ENCODE measurements at places on chromosomes 16 and 17.

DNA sequence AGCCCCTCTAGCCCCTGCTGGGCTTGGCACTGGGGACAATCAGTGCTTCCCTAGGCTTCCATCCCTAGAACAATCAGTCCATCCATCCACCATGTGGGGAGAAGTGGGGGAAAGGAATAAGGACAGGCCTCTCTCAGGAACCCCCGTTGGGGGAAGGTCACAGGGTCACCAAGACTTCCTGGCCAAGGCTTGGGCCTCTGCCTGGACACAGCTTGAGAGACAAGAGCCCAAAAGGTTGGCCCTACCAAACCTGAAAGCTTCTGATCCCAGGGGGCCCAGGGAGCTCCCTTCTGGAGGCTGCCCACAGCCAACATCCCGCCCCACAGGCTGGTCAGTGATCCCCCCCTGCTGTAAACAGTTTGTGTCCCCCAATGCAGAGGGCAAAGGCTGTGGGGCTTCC lies 16.2 kb upstream of the MTMR4 start:
- no peak for DNase-seq

DNA sequence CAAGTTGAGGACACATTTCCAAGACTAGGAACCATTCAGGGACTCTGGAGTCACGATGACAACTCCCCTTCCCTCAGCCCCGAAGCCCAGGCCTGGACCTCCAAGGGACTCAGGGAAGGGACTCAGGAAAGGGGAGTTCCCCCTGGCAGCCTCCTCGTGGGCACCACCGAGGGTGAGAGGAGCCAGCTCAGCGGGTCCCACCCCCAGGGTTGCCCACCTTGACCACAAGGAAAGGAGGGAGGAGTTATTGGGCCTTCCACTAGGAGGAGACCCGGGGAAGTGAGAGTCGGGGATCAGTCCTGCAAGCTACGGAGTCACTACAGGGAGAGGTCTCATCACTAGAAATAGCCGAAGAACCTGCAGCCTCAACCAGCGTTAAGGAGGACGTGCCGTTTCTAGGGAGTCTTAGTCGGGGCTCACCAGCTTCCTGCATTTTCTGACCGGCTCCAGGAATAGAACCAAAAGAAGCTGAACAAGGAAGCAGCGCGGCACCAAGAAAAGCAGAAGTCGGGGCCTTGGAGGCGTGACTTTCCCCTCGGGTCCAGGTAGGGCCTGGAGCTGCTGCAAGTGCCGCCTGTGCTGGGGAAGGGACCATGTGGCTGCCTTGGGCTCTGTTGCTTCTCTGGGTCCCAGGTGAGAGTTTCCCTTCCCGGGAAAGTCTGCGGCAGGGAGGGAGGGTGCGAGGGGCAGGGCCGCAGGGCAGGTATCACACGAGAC lies at the start of gene CD300A:
Gene CD300A, plus strand, starts transcription at position 524 of the 717 bp plus-strand sequence. Its CDS starts 70 bp downstream, at position 594.
- peak; percentile 51 for DNase-seq

DNA sequence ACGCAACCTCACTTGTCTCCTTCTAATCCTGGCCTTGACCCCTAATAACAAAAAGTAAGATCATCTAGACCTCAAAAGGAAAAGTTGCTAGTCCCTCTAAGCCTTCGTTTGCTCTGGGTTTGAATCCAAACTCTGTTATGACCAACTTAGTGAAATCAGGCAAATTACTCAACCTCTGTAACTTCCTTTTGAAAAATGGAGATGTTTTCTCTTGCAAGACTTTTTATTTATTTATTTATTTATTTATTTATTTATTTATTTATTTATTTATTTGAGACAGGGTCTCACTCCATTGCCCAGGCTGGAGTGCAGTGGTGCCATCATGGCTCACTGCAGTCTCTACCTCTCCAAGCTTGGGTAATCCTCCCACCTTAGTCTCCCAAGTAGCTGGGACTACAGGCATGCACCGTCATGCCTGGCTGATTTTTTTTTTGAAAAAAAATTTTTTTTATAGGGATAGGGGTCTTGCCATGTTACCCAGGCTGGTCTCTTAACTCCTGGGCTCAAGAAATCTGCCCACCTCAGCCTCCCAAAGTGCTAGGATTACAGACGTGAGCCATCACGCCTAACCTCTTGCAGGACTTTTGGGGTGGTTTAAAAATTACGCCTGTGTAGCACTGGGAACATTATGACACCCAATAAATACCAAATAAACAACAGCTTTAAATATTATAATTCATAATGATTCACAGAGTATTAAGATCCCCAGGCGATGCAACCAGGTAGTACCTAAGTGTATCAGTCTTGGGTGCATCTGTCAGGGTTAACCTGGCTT lies 63.4 kb downstream of the PITPNC1 start:
- DNase-seq: no peak

GRCh38 chr16:81618661-81619060 lies 160.4 kb upstream of the PLCG2 start:
- DNase-seq: no peak

GRCh38 chr16:22356930-22357634 lies 17.3 kb downstream of the CDR2 start:
- DNase-seq: no peak

DNA sequence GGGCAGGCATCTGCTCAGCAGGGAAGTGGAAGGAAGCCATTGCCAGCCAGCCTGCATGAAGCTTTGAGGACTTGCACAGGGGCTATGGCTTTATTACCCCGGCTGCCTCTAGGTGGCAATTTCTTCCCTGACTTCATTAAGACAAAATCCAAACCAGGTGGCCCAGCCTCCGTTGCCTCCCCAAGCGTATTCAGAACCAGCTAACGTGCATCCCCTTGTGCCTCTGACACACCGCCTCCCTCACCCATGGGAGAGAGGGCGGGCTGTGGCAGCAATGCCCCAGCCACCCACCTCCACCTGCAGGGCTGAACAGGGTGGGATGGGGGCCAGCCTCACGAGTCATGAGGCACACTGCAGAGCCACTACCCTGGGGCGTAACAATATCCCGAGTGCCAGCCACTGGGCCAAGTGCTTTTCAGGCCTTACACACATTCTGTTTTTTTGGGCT lies 6.8 kb downstream of the KIFC3 start:
- peak; percentile 24 for DNase-seq

- DNase-seq: no peak
Measured at GRCh38 chr17:80770881-80771611, 220.6 kb upstream of the CHMP6 start.

GRCh38 chr17:58755577-58756245 lies at the start of gene PPM1E:
TSS of gene PPM1E (plus strand) at chr17:58755854.
- DNase-seq: peak; percentile 59

DNA sequence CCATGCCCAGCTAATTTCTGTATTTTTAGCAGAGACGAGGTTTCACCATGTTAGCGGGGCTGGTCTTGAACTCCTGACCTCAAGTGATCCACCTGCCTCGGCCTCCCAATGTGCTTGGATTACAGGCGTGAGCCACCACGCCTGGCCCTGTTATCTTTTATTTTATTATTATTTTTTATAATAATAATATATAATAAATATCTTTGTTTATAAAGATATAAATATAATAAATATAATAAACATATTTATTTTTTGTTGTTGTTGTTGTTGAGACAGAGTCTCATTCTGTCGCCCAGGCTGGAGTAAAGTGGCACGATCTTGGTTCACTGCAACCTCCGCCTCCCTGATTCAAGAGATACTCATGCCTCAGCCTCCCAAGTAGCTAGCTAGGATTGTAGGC lies 7.0 kb upstream of the RNF157 start:
- no peak for DNase-seq

- no peak for DNase-seq
Measured at GRCh38 chr17:33596899-33597298, 303.8 kb upstream of the ASIC2 start.

DNA sequence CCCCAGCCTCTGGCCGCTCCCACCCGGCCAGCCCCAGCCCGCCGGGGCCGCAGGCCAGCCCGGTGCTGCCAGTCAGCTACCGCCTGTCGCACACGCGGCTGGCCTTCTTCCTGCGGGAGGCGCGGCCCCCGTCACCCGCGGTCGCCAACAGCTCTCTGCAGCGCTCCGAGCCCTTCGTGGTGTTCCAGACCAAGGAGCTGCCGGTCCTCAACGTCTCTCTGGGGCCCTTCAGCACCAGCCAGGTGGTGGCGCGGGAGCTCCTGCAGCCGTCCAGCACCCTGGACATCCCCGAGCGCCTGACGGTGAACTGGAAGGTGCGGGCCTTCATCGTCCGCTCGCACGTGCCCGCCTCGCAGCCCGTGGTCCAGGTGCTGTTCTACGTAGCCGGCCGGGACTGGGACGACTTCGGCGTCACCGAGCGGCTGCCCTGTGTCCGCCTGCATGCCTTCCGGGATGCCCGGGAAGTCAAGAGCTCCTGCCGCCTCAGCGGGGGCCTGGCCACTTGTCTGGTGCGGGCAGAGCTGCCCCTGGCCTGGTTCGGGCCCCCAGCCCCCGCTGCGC lies 46.8 kb downstream of the TMEM132E start:
- DNase-seq: no peak

DNA sequence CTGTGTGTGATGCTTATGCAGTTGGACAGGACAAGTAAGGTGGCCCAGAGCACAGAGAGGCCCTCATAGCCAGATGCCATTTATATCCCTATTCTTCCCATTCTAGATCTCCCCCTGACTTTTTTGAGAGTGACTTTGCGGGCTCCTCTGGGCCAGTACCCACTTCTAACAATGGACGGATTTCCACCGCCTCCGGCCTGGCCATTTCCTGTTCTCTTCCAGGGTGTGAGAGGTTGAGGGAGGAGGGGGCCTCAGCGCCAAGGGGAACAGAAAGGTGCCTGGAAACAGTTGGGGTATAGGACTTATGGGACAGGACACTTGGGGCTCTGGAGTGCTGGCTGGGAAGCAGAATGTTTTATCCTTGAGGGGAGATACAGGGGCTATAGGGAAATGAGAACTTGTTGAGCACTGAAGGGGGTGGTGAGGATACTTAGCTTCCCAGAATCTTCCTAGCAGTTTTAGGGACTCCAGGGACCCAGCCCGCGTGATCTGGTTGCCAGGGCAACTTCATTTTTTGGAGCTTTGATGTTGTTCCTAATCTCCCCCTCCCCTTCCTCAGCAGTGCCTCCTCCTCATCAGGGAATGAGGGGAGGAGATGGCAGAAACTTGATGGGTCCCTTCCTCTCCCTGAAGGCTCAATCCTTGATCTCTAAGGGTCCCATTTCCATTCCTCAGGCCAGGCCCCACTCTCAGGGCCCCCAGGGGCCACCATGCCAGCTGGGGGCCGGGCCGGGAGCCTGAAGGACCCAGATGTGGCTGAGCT lies 3.6 kb downstream of the TAOK2 start:
- DNase-seq: no peak

DNA sequence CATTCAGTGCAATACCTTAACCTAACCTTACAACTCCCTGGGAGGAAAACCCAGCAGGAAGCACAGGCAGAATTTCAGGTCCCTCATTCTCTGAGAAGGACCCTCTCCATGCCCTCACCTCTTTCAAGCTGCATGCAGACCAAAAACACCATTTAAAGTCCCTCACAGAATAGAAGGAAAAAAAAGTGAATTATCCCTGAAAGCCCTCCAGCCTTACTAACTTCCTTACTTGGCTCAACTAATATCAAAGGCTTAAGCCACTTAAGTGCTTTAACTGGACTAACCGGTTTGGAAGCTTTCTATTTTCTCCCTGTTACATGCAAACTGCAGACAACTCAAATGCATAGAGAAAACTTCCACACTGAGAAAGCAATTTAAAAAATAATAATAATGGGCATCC lies 60.5 kb downstream of the ADAMTS18 start:
- DNase-seq: no peak

GRCh38 chr16:19396555-19397011 lies 21.1 kb upstream of the TMC5 start:
- no peak for DNase-seq

GRCh38 chr17:74485841-74486240 lies 19.4 kb downstream of the CD300A start:
- DNase-seq: no peak

DNA sequence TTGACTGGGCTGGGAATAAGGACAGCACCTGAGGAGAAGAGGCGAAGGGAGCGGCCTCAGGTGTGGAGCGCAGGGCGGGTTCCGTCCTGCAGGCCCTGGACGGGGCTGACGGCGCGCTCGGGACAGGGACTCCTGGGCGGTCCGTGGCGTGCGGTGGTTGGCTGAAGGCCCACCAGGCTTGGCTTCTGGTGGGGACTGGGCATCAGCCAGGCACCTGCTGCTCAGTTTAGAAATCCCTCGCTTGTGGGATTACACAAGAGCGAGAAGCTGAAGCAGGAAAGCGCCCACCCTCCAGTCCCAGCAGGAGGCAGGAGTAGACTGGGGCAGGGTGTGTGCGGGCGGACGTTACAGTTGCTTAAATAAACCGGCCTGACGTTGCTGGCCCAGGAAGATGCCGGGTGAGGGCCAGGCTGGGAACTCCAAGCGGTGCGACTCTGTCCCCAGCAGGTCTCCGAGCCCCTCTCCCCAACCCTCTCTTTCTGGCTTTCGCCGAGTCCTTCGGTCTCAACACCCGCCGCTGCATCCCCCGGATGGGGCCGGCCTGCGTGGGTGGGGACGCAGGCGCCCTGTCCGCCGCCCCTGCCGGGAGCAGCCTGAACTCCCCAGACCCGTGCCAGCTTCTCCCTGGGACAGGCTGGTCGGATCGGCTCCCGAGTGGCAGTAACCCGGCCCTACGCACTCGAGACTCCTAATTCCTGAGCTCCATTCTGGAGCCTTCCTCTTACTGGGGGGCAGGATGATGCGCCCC lies 639 bp downstream of the MIF4GD start:
- peak; percentile 76 for DNase-seq

DNA sequence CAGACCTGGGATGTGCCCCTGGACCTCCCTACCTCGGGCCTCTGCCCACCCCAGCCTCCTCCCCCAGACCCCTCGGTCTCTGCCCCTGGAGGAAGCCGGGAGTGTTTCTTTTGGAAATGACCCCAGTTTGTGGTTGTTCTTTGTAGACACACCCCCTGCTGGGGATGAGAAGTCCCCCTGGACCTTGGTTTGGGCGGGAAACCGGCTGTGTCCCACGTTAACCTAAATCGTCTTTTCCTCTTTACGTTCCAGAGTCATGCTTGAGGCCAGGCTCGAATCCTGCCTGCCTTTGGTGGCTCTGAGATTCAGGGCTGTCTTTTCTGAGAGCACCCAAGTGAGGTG lies 116.6 kb downstream of the METRNL start:
- DNase-seq: no peak

- peak; percentile 83 for DNase-seq
Measured at GRCh38 chr16:11051879-11052808, 107.8 kb downstream of the CLEC16A start.

- DNase-seq: no peak
Measured at GRCh38 chr16:55330781-55331647, 7.0 kb downstream of the IRX6 start.

- DNase-seq: no peak
Measured at GRCh38 chr16:24152826-24153225, 103.3 kb upstream of the CACNG3 start.

GRCh38 chr17:68835071-68835470 lies 120.1 kb downstream of the ABCA8 start:
- DNase-seq: no peak

Data from stimulated activated naive CD8-positive, alpha-beta T cell treated with anti-CD3 and anti-CD28 coated beads, Interleukin-15, Interleukin-2, amounts not matched to agents 100 U/mL and 50 U/mL, for 24 hours (primary cell).